Suprapubic skin (tissue), 4 donors: ENCODE measurements at places on chromosomes 2 and 18. TPM values are rescaled to one million over a fixed set of nuclear protein-coding genes. Genes with fewer than 3 reads are reported as not detected.

DNA sequence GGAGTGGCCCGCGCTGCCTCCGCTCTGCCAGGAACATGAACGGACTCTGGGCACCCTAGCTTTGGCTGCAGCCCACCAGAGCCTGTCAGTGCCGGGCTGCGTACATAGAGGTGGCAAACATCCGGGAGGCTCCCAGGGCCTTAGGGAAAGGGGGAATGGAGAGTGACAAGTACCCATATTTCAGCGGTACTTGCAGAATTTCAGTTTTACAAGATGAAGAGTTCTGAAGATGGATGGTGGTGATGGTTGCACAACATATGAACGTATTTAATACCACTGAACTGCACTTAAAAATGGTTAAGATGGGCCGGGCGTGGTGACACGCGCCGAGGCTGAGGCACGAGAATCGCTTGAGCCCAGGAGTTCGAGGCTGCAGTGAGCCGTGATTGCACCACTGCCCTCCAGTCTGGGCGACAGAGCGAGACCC lies 873 bp downstream of the MTHFD2 start:
- DNase-seq = no peak

DNA sequence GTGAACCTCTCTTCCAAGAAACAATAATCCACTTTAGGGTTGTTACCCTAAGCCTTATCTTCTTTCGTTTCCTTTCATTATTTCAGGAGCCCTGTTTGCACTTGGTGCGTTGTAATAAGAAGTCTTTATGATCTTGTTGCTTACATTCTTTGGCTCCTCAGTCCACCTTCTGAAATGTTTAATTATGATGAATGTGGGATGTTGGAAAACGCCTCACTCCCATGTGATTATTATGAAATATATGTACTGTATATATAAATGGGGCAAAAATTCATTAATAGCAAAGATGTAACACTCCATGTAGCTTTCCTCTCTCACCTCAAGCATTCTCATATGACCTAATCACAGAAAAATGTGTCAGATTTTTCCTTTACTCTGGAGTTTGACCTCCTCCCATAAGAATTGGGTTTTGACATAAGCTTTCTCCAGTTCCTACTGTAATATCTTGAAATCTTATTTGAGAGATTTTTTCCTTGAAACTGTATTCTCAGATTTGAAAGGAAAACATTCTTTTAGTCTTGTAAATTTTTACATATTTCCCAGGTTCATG lies 397.2 kb upstream of the FANCL start:
- DNase-seq = no peak

The AGXT gene
- 0.80 TPM for total RNA-seq

DNA sequence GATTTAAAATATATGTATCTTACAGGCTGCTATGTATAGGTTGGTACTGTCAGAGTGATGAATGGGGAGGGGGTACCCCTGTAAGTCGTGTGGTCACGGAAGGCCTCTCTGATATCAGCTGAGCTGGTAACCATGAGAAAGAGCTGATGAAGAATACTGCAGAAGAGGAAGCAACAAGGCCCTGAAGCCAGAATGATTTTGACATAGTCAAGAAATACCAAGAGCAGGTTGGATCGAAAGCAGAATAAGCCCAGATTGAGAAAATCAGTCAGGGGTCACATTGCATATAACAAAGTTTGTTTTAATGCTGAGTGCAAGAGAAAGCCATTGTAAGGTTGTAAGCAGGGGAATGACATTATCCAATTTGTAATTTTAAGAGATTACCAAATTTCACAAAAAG lies 57.3 kb downstream of the UNC50 start:
- no peak for DNase-seq

The LRATD1 gene
- 41.5 TPM for total RNA-seq

The TIMM21 gene
- total RNA-seq = 17.9 TPM

The IL1R1 gene
- total RNA-seq = 57.1 TPM
